ENCODE measurements at places on chromosomes 2 and 18. TPM values are rescaled to one million over a fixed set of nuclear protein-coding genes. Genes with fewer than 3 reads are reported as not detected.

The PIKFYVE gene
- total RNA-seq: 35.1 TPM

The TNFAIP6 gene
- total RNA-seq: 10.0 TPM

The ERFE gene
- 0.56 TPM for total RNA-seq

The ABCB11 gene
- 0.13 TPM for total RNA-seq

The IGFBP5 gene
- total RNA-seq: 1,272 TPM

The LCT gene
- total RNA-seq: 0.03 TPM

The GCG gene
- not detected for total RNA-seq

The STARD6 gene
- total RNA-seq: not detected

The TXNDC2 gene
- not detected for total RNA-seq

The ANKRD53 gene
- total RNA-seq: 0.30 TPM

The DPP4 gene
- 39.1 TPM for total RNA-seq

The B4GALT6 gene
- 3.1 TPM for total RNA-seq

The CDKL4 gene
- total RNA-seq: 0.91 TPM

The C1QL2 gene
- total RNA-seq: not detected

The ZAP70 gene
- 0.13 TPM for total RNA-seq

The ATP6V1C2 gene
- not detected for total RNA-seq

The PLEK gene
- 0.07 TPM for total RNA-seq

The MAPK4 gene
- total RNA-seq: under 0.01 TPM

The ZNF519 gene
- total RNA-seq: 2.3 TPM

The HJURP gene
- 5.2 TPM for total RNA-seq

The LRRTM1 gene
- total RNA-seq: not detected

The RAB17 gene
- 0.83 TPM for total RNA-seq

The MC4R gene
- total RNA-seq: not detected

The ERMN gene
- total RNA-seq: 1.1 TPM

The MTLN gene
- 39.7 TPM for total RNA-seq

The PMAIP1 gene
- total RNA-seq: 2.1 TPM

The MAP3K19 gene
- not detected for total RNA-seq

The LAMA3 gene
- 3.8 TPM for total RNA-seq

The ADRA2B gene
- total RNA-seq: 14.9 TPM

The IAH1 gene
- 51.2 TPM for total RNA-seq

The EFHD1 gene
- 2.7 TPM for total RNA-seq

The STAT4 gene
- total RNA-seq: 0.56 TPM

The NETO1 gene
- not detected for total RNA-seq

The FABP1 gene
- not detected for total RNA-seq

The FRZB gene
- 0.72 TPM for total RNA-seq

The CIB4 gene
- not detected for total RNA-seq

The IL1RL1 gene
- total RNA-seq: 40.2 TPM

The LIMS4 gene
- 3.1 TPM for total RNA-seq

The IL36A gene
- not detected for total RNA-seq

The MREG gene
- total RNA-seq: 2.8 TPM

The CHST10 gene
- total RNA-seq: 6.0 TPM
